ENCODE measurements at places on chromosomes 7 and 10.
A peak's percentile ranks its signal among the peaks of the same experiment; 100 is the strongest.

GRCh38 chr10:51590818-51591217 lies 108.6 kb downstream of the CSTF2T start:
- no peak for DNase-seq

DNA sequence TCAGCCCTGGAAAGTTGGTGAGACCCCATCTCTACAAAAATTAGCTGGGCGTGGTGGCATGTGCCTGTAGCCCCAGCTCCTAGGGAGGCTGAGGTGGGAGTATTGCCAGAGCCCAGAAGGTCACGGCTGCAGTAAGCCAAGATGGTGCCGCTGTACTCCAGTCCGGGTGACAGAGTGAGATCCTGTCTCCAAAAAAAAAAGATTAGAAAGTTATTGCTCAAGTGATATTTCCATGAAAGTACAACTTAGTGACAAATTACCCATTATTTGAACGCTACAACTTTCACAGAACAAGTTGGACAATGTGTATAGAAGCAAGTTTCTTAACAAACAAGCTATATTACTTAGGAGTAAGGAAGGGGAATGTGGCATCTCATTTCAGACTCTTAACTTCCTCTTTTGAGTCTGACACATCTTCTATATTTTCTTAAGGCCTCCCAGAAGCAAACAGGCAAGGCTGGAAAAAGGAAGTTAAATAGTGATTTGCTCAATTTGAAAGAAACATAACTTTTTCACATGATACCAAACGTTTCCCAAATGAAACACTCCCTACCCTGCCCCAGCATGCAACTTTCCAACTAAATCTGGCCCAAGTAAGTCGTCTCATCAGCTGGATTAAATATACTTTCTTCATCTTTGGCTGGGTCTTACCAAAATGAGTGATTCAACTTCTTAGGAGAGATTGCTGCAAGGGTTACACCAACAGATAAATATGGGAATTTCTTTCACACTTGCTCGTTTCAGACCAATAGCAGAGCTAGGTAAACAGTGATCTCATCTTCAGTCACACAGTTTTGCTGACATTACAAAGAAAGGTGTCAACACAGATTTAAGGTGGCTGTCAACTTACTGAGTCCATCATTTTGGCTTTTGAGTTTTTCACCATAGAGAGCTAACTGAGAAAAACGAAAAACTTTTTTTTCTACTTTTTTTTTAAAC lies 66.3 kb upstream of the KLF6 start:
- peak; percentile 97 for DNase-seq

GRCh38 chr7:41336981-41337380 lies 365.9 kb downstream of the INHBA start:
- no peak for DNase-seq

GRCh38 chr7:147412782-147413556 lies 1177.6 kb upstream of the C7orf33 start:
- DNase-seq, result peak; percentile 96

- no peak for DNase-seq
Observed at GRCh38 chr10:27794157-27794556, 48.5 kb upstream of the MKX start.

- DNase-seq, result peak; percentile 42
Observed at GRCh38 chr7:73718905-73719805, at the start of gene STX1A. TSS of gene STX1A (minus strand) at chr7:73719669. CDS start at chr7:73719631, 38 bp downstream.

DNA sequence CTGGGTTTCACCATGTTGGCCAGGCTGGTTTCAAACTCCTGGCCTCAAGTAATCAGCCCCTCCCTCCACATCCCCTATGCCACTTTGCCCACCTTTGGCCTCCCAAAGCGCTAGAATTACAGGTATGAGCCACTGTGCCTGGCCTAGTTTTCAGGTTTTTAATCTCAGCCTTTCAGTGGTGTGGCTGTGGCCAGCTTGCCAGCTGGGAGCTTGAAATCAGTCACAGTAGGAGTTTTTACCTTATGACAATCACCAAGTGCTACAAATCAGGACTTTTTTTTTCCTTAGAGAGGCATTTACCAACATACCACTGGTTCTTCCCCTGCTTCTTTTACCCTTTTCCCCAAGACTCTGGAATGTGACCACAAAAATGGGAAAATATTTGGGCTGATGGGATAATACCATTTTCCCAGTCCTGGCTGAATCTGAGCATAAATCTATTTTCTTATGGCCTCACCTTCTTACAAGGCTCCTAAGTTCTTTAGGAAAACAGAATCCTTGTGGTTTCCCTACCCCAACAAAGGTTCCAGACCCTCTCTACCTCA lies 6.2 kb downstream of the STEAP4 start:
- no peak for DNase-seq

- peak; percentile 64 for DNase-seq
Observed at GRCh38 chr10:61628875-61629513, 33.7 kb upstream of the CABCOCO1 start.

GRCh38 chr10:112492736-112493135 lies 45.7 kb downstream of the VTI1A start:
- no peak for DNase-seq

- no peak for DNase-seq
Observed at GRCh38 chr7:102432442-102433218, 745 bp upstream of the ORAI2 start.

DNA sequence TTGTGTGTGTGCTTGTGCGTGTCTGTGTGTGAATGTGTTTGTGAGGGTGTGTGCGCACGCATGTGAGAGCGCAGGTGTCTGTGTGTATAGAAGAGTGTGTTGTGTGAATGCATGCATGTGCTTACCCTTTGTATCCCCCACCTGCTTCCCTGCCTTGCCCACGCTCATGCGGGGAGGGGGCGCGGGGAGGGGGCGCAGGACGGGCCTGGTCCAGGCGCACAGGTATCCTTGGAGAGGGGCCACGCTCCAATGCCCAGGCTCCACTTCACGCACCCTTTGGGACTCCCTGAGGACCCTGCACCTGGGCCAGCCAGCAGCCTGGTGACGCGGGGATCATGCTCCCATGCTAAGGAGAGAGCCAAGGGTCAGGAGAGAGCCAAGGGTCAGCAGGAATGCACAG lies 47.9 kb upstream of the EN2 start:
- no peak for DNase-seq

DNA sequence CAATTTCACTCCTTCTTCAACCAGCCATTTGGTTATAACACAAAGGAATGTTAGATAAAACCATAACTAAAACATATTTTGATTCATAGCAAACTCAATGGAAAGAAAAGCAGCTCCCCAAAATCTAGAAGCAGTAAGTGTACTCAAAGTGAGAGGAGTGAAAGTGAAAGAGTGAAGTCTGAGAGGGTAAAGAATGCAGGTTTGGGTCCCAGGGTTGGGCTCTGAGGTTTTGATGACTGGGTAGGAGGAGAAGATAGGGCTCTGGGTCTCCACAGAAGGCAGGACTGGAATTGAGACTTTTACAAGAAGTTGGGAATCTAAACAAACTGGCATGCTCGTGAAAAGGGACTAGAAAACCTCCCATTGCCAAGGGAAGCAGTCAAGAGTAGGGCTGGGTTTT lies 85.4 kb upstream of the RSU1 start:
- DNase-seq, result no peak

- DNase-seq, result no peak
Observed at GRCh38 chr10:71635251-71635866, 84.2 kb downstream of the C10orf105 start.

GRCh38 chr10:26031300-26031699 lies 97.3 kb downstream of the MYO3A start:
- DNase-seq, result no peak

DNA sequence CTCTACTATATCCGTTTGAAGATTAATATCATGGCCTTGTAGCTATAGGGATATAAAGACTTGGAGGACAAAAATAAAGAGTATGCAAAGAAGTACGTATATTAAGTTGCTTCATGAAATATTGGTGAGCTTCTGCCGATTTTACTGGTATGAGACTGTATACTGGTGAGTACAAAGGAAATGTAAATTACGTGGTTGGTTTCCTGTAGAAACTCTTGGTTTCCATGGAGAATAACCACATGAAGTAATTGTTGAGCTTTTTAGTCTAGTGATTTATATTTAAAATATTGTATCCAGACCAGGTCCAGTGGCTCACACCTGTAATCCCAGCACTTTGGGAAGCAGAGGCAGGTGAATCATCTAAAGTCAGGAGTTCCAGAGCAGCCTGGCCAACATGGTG lies 32.2 kb upstream of the GLI3 start:
- DNase-seq, result no peak

GRCh38 chr10:127153181-127153580 lies 43.2 kb downstream of the INSYN2A start:
- DNase-seq, result no peak

DNA sequence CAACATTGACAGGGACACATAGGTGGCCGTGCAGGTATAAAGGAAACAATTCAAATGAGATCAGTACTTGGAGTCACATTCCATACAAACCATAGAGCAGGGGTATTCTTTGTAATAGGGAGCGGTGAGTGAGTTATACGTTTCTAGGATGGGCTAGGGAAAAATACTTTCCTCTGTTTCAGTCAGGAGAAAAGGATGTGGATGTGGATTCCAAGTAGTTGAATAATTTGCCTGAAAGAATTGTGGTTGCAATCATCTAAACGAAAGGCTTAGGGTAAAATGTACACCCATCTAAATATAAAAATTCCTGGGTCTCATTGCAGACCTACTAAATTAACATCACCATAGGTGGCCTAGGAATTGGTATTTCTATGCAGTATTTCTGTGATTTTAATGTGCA lies 270.7 kb upstream of the IGFBP3 start:
- peak; percentile 28 for DNase-seq

DNA sequence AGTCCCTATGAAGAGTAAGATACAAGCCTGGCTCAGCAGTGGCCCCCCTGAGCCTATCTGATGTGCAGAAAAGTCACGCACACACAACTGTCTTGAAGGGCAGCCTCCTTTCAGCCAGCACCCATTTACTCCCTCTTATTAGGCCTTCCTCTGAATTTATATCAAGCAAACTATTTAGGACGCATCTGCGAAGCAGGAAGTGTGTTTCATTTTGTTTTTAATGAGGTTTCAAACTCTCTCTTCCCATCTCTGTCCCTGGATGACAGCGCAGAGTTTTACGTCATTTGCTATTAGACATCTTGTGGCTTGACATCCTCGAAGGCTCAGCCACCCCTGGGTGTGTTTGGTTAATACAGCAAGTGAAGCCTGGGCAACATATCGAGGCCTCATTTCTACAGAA lies 79.5 kb downstream of the CUX1 start:
- DNase-seq, result no peak

DNA sequence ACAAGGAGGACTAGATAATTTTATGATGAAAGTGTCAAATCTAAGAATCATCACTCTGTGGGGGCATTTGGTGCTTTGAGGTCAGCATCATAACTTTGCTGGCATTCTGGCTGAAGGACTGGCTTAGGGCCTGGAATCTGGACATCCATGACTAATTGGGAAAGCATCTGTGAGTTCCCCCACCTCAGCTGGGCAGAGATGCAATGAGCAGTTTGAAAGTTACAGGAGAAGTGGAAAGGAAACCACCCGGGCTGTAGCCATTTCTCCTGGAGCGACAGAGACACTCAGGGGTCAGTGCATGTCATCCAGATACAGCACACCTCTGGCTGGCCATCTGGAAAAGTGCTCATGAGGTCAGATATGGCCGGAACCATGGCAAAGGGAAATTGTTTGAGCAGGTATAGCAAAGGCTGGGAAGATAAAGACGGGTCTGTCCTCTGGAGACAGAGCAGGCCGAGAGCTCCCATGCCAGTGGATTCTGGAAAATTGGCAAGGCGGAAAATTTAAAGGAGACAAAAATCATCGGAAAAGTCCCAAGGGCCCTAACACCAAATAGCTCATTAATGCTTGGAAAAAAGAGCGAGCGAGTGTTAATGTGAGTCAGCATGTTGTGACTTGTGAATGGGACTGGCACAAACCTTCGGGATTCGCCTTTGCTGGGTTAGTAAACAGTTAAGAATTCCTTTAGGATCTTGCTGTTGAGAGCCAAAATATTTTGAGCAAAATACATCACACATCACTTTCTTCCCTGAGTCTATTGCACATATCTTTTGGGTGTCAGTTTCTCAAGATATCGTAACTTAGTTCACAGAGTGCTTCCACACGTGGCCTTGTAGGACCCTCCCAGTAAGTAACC lies 188.4 kb upstream of the AGK start:
- peak; percentile 98 for DNase-seq

- DNase-seq, result peak; percentile 78
Observed at GRCh38 chr10:75230600-75231038, 5.1 kb downstream of the COMTD1 start.

- DNase-seq, result no peak
Observed at GRCh38 chr7:157445956-157446295, 109.1 kb downstream of the DNAJB6 start.

DNA sequence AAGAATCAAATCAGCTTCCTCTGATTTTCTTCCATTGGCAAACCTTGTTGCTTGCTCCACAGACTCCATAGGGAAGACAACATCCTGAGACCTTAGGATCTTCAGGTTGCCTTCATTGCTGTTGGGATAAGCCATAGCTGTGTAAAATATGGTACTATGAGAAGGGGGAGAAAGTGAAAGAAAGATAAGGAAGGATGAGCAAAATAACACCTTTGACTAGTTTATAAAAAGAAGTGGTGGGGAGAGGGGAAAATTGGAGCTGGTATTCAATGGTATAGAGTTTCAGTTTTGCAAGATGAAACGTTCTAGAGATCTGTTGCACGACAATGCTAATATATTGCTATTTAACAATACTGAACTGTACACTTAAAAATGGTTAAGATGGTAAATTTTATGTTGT lies 180.4 kb upstream of the PHYHIPL start:
- DNase-seq, result no peak

DNA sequence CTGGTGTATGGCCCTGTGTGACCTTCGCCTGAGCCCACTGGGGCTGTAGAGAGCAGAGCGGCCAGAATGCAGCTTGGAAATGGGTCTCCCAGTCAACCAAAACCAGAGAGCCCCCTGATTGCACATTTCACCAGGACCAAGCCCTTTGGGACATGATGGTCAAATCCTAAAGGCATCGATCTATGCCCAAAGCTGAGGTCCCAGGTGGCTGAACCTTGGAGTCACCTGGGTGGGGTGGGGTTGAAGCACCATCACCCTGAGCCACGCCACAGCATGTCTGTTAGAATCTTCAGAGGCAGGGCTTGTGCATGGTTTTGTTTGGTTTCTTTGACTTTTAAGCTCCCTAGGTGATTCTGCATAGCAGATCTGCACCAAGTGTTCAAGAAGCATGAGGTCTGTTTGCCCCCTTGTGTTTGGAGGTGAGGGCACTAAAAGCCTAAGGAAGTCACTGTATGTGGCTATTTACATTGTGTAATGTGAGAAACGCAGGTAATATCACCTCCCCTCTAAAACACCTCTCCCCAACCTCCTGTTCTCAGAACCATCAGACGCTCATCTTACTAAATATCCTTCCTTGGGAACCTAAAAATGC lies 9.6 kb downstream of the PKD1L1 start:
- no peak for DNase-seq

GRCh38 chr10:108244443-108245228 lies 1080.1 kb upstream of the SORCS1 start:
- DNase-seq, result no peak

- DNase-seq, result no peak
Observed at GRCh38 chr7:82985144-82985802, 177.4 kb downstream of the PCLO start.

- no peak for DNase-seq
Observed at GRCh38 chr7:91918356-91918755, 22.3 kb upstream of the AKAP9 start.

DNA sequence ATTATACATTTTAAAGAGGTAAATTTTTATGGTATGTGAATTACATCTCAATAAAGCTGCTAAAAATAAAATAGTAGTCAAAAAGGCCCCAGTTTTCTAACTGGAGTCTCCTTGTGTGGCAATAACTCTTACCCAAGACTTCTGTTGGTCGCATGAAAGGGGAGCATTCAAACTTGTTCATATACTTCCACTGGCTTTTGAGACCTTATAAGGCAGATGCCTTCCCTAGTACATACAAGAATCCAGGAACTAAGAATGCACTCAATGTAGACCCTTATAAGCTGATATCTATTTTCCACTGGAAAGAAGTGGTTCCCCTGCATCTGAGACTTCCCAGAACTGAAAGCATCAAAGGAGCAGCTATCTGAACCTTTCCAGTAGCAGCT lies 13.0 kb downstream of the BCAP29 start:
- DNase-seq, result no peak

Measured in RCC 7860 (cell line).